ENCODE measurements at places on chromosomes 13 and 19.

DNA sequence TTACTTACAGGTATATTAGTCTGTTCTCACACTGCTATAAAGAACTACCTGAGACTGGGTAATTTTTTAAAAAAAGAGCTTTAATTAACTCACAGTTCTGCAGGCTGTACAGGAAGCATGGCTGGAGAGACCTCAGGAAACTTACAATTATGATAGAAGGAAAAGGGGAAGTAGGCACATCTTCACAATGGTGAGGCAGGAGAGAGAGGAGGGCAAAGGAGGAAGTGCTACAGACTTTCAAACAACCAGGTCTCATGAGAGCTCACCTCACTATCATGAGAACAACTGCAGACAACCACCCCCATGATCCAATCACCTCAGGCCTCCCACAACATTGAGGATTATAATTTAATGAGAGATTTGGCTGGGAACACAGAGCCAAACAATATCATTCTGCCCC is 511.7 kb downstream of the SLITRK6 start:
- DNase-seq = no peak

DNA sequence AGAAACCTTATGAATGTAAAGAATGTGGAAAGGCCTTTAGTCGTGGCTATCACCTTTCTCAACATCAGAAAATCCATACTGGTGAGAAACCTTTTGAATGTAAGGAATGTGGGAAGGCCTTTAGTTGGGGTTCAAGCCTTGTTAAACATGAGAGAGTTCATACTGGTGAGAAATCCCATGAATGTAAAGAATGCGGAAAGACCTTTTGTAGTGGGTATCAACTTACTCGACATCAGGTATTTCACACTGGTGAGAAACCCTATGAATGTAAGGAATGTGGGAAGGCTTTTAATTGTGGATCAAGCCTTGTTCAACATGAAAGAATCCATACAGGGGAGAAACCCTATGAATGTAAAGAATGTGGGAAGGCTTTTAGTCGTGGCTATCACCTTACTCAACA is 20.8 kb downstream of the ZNF283 start:
- no peak for DNase-seq

DNA sequence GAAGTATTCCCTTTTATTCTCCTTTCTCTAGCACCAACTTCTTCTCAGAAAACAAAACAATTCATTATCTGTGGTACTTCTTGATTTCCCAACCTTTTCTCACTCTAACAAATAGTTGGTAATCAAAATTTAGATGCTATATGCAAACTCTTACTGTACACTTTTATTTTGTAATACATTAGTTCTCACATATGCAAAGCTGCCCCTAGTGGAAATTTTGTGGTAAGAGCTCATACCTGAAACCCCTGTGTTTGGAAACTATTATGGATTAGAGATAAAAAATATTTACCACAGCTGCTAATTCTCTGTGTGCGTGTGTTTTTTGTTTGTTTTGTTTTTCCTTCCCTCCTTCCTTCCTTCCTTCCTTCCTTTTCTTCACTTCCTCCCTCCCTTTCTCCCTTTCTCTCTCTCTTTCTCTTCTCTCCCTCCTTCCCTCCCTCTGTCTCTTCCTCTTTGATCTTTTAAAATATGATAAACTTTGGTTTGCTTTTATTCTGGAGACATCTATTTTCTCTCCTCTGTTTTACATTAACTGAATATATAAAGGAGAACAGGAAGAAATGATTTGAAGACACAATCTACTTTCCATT is 537.4 kb downstream of the SLITRK6 start:
- no peak for DNase-seq

DNA sequence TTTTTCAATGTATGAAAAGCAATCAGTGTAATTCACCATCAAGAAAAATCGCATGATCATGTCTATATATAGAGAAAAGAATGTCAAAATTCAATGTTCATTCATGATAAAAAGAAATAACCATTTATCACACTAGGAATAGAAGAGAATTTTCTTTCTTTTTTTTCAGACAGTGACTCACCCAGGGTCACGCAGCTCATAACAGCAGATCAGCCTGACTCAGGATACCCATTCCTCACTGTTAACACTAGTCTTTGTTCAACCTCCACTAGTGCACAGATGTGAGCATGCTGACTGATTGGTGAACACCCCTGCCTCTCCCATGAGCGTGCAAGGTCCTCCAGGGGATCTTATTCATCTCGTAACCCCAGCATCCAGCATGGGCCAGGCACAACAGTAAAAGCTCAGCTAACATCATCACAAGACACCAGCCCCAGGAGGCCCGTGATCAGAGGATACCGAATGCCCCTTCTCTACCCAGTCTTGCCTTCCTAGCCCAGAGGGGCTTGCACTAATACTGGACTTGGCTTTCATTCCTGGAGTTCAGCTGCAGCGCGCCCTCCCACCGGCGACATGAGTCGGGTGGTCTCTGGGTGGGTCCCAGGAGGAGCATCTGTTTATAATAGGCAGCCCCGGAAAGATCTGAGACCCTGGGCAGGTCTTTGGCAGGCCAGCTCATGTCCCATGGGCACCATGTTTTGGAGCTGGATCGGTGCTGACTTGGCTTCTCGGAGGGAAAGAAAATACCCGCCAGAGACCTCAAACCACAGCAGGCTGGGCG is 539.5 kb upstream of the SLC10A2 start:
- no peak for DNase-seq

DNA sequence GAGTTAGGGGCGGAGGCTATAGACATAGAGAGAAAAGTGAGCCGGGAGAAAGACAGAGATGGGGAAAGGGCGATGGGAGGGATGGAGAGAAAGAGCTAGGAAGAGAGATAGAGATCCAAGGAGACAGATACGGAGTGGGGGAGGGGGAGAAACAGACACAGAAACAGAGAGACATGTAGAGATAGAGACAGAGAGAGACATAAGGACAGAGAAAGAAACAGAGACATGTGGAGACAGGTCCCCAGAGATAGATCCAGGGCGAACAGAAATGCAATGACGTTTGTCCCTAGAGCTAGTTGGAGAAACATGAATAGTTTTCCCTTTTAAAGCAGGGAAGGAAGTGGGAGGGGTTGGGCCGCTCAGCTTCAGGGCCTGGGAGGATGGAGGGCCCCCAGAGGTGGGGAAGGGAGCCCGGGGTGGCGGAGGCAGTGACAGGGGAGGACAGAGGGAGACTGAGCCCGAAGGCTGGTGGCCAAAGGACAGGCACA is 4.6 kb downstream of the PPP1R14A start:
- no peak for DNase-seq

Measured in T47D (cell line).